ENCODE measurements at places on chromosomes 3 and 15.
A peak's percentile ranks its signal among the peaks of the same experiment; 100 is the strongest.

GRCh38 chr15:58313304-58313703, 118.5 kb upstream of the LIPC start:
- DNase-seq: peak; percentile 27

DNA sequence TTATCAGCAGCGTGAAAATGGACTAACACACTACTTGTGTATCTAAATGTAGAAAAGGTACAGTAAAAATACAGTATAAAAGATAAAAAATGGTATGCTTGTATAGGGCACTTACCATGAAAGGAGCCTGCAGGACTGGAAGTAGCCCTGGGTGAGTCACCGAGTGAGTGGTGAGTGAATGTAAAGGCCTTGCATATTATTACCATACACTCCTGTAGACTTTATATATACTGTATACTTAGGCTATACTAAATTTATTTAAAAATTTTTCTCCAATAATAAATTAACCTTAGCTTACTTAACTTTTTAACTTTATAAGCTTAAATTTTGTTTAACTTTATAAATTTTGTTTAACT, 67.2 kb upstream of the TSPAN3 start:
- no peak for DNase-seq

- peak; percentile 21 for DNase-seq
These were observed 239.7 kb downstream of the UBE2E2 start for GRCh38 chr3:23442598-23443383.

DNA sequence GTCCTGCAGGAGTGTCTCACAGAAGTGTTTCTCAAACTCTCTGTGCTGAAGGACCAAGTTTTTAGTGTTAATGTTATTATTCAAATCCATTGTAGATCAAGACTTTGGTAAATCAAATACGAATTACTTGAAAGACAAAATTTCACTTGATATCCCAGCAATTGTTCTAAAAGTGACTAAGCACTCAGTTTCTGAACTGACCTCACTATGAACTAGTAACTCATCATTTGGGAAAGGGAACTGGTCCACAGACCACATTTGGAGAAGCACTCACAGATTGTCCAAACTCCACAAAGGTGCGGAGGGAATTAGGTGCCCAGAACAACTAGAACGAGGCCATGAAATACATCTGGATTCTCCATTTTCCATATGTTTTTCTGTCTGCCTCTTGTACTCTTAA, 25.6 kb downstream of the FAM43A start:
- DNase-seq: no peak

DNA sequence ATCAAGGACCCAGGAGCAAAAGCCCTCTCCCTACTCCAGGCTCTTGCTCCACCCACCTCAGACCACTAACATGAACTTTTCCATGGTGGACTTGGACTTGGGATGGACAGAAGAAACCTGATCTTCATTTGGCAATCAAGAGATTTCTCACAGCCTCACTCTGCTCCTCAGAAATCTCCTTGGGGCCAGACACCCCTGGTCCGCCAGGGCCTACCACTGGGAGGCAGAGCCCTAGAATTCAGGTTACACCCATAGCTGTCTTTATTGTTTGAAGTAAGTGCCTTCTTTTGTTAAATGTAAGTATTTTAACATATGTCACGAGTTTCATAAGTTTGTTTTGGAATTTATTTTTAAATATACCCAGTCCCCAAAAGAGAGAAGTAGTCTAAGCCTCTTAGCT, 13.2 kb downstream of the SHF start:
- DNase-seq: no peak

GRCh38 chr3:194472290-194472920, 14.4 kb downstream of the ATP13A3 start:
- DNase-seq: peak; percentile 73

DNA sequence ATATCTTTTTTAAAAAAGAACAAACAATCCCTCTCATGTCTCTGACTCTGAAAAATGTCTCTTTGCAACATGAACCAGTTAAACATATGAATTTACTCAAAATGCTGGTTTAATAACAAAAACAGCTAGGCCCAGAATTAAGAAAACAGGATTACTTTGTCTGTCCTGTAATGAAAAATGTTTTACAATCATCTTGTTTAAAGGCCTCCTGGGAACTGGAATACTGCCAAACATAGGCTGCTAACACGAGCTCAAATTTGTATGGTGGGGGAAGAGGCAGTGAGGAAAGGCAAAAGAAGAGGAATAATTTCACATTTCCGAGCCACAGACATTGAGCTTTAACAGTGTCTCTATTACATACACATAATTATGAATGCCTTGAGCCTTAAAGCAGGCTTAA, 61.7 kb upstream of the PPIB start:
- no peak for DNase-seq

- no peak for DNase-seq
These were observed 209.6 kb upstream of the MCTP2 start for GRCh38 chr15:94021621-94022320.

- no peak for DNase-seq
These were observed 837.2 kb downstream of the NTRK3 start for GRCh38 chr15:87419344-87419743.

- DNase-seq: no peak
These were observed 38.3 kb downstream of the GPR176 start for GRCh38 chr15:39881790-39882189.

DNA sequence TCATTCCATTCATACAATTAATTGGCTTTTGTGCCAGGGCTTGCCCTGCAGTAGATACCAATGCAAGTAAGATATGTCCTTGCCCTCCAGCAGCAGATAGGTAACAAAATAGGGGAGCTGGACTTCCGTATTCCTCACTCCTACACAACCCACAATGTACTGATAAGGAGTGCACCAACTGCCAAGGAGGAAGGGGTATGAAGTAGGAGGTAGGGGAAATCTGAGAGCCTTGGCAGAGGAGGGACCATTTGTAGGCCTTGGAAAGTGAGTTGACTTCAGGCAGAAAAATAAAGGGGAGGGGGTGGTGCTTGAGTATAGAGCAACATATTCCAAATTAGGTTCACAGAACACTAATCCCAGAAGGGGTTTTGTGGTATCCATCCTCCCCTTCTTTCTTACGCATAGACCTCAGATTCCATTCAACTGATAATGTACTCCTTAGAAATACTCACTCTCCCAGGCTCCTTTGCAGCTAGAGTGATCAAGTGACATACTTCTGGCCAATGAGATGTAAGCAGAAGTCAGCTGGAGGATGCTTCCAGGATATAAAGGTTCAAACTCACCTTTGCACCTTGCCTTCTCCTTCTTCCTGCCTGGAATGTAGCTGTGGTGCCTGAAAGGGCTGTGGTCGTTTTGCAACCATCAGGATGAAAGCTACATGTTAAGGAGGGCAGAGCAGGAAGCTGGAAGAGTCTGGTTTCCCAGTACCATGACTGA, 127.1 kb upstream of the SMAD3 start:
- DNase-seq: no peak

- DNase-seq: no peak
These were observed 10.9 kb downstream of the MYL3 start for GRCh38 chr3:46852334-46852720.

GRCh38 chr15:63185206-63185605, 4.2 kb upstream of the RAB8B start:
- DNase-seq: no peak

GRCh38 chr3:112736805-112737566, 96.0 kb upstream of the CCDC80 start:
- peak; percentile 19 for DNase-seq

GRCh38 chr3:33831053-33831452, 32.6 kb downstream of the PDCD6IP start:
- DNase-seq: no peak

- no peak for DNase-seq
These were observed 3.8 kb downstream of the SERPINI1 start for GRCh38 chr3:167739190-167739810.

DNA sequence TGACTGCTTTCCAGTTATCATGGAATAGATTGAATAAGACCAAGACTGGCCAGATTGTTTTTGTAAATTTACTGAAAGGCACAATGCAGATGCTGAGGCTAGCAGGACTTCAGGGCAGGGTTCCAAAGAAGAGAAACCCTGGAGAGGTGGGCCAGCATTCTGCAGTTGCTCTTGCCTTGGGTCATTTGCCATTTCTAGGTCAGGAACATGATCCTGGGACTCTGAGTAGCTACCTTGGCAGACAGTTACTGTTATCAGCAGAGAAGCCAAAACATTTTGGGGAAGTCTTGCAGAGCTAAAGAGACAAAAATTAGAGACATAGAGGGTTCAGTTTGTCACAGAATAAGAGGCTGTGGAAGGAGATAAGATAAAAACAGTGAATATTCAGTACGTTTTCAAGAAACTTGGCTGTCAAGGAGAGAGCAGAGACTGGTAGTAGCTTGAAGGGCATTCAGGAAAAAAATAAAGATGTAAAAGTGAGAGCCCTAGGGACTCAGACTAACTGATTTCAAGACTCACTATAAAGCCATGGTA, 46.8 kb upstream of the MYRIP start:
- no peak for DNase-seq

GRCh38 chr3:121443456-121443855, 102.3 kb downstream of the POLQ start:
- DNase-seq: no peak

GRCh38 chr3:134300520-134300919, 49.9 kb upstream of the RYK start:
- DNase-seq: no peak

GRCh38 chr3:124885466-124886167, 1.5 kb downstream of the ITGB5 start:
- DNase-seq: no peak

DNA sequence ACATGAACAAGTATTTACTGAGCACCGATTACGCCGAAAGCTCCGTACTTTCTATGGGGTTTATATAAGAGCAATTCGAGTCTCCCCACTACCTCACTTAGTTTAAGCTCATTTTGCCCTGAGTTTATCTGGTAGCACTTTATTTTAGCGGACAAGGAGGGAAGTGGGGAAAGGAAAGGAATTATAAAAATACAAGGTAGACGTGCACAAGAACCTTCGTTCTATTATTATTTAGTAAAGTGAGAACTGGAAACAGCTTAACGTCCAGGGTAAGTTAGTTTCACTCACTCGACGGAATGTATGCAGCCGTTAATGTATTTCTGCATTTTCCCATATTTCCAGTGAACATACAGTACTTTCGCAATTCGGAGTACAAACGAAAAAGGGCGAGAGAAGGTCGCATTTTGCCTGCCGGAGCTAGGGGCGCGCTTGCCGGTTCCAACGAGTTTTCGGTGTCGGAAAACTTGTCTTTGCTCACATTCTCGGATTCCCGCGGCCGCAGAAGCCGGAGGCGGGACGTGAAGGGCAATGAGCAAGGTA, 1.2 kb upstream of the STT3B start:
- DNase-seq: no peak

Data from CD4-positive, alpha-beta T cell treated with Interleukin-17A for 1 hour (primary cell).